ENCODE measurements at places on chromosomes 6 and 20.

- DNase-seq, result no peak
These were observed 21.8 kb upstream of the CLDN20 start for GRCh38 chr6:155241966-155242365.

DNA sequence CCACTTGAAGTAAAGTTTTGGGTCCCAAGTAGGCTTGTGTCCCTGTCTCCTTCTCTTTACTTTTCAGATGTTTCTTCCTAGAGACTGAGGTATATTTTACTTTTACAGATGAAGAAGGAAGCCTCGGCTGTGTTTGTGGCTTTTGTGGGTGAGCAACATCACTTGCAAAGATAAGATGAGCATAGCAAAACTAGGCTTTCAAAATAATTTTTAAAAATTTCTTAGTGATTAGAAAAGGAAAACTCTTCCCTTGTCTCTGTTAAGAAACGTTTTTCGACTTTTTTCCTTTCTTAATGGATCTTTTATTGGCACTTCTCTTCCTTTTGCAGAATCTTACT, 7.6 kb downstream of the PTPN1 start:
- no peak for DNase-seq

DNA sequence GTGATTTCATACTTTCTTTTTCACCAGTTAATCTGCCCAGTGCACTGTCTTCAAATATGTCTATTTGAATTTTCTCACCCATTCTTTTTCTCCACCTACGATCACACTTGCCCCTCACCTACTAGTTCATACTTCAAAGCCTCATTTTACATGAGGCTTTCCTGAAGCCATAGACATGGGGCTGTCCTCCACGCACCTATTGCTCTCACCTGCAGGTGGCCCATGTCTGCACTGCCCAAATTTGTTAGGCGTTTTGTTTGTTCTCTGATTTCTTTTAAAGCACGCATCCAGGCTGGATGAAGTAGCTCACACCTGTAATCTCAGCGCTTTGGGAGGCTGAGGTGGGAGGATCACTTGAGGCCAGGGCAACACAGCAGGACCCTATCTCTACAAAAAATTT, 106.8 kb upstream of the RIPOR2 start:
- no peak for DNase-seq

GRCh38 chr6:71400852-71401251, 112.2 kb downstream of the OGFRL1 start:
- DNase-seq, result no peak

DNA sequence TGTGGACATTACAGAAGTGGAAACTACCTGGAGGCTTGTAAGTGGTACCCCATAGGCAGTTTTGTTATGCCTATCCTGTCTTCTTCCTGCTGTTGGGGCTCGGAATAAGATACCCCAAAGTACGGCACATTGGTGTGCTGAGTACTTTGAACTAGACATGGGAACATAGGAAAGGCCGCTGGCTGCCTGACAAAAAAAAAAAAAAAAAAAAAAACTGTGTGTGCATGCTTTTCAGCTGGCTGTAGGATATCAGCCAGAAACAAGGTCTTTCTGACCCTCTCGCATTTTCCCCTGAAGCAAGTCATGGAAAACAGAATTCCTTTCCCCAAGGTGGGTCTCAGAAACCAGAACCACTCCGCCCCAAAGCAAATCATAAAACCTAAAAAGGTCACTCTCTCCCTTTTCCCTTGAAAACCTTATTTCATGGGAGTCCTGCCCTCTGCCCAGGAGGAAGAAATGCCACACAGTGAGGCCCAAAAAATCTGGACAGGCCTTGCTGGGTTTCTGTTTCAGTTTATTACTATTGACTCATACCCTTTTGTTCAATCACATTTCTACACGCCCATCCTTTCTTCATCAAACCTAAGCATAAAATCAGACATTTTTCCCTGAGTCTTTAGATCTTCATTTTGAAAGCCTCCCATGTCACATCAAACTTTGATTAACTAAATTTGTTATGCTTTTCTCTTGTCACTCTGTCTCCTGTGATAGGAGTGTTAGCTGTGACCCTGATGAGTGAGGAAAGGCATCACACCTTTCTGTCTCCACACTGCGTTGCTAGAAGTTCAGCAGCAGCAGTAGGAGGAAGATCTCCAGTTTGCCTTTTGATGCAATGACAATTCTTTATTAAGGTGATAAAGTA, 17.2 kb downstream of the SLC2A12 start:
- DNase-seq, result no peak

- peak; percentile 24 for DNase-seq
These were observed 165.8 kb upstream of the CITED2 start for GRCh38 chr6:139540276-139540675.

GRCh38 chr20:2255926-2256531, 39.8 kb upstream of the TGM3 start:
- DNase-seq, result no peak

GRCh38 chr20:10780901-10781300, 107.1 kb upstream of the JAG1 start:
- no peak for DNase-seq

GRCh38 chr20:37202267-37202943, 23.1 kb upstream of the MROH8 start:
- DNase-seq, result no peak

- DNase-seq, result no peak
These were observed 50.0 kb downstream of the ADAT2 start for GRCh38 chr6:143400258-143401067.

DNA sequence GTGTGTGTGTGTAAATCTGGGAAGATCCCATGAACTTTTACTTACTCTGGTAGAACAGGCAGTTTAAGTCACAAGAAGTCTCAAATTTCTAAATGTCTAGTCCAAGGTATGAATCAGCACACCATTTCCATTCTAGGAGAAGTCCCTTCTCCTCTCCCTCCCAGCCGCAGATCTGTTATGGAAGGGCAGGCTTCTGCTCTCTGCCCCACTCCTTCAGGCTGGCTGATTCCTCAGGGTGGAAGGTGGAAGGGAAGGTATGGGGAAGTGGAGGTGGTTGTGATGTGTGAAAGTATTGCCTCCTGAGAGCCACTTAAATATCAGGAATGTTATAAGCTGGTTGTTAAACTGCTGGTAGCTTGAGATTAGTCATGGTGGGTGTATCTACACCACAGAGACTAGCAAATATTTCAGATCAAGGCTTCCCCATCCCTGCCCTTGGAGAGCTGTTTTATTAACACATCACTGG, 44.5 kb upstream of the LAMA4 start:
- no peak for DNase-seq

DNA sequence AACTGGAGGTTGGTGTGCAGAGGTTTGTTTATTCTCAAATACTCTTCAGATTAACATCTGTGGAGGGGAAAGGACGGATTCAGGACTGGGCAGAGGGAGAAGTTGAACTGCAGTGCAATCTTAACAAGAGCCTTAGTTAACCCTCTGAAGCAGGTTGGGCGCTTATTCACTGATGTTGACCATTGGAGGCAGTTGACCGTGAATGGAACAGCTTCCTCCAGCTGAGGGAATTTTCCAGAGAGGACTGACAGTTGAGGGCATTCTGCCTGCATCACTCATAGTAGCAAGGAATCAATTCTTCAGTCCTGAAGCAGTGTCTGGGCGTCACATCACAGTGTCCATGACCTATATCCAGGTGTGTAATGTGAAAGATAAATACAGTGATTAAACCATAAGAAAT, 80.9 kb downstream of the PLCB4 start:
- DNase-seq, result no peak

GRCh38 chr6:91340896-91341395, 754.1 kb upstream of the MAP3K7 start:
- DNase-seq, result no peak

DNA sequence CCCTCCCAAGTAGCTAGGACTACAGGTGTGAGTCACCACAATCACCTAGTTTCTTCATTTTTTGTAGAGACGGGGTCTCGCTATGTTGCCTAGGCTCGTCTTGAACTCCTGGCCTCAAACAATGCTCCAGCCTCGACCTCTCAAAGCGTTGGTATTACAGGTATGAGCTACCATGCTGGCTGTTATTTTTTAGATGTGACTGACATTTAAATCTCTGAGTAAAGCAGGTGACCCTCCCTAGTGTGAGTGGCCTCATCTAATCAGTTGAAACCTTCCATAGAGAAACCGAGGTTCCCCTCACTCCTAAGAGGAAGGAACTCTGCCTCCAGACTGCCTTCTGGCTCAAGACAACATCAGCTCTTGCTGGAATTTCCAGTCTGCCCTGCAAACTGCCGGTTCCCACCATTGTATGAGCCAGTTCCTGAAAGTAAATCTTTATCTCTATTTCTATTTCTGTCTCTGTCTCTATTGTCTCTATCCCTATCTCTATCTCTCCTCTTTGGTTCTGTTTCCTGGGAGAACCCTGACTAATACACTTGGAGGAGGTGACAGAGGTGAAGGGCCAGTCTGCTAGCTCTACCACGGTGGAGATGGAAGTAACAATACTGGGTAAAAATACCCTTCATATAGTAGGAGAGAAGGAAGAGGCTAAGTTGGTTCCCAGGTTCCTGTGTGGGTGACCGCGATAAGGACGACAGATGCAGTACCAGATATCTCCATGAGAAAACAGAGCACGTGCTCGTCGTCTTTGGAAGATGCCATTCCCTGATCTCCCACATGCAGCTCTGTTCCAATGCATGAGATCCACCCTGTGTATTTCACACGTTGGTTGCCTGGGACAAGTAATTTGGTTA, 81.0 kb downstream of the MYB start:
- no peak for DNase-seq

DNA sequence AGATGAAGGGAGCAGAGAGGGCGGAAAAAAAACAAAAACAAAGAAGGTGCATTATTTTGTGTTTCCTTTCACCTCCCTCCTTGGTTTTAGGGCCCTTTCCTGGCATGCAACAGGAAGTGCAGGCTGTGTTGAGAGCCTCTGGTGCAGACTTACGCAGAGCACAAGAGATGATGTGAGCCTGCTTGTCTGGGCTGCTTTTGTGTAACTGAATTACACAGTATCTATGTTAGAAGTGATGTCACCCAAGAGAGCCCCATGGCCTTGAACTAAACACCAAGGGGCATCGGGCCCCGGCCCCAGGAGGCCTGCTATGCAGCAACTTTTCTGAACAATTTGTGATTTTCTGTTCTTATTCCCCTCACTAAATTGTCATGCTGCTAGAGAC, 25.5 kb downstream of the GNAS start:
- no peak for DNase-seq

GRCh38 chr20:50037123-50037522, 54.3 kb downstream of the SNAI1 start:
- no peak for DNase-seq

DNA sequence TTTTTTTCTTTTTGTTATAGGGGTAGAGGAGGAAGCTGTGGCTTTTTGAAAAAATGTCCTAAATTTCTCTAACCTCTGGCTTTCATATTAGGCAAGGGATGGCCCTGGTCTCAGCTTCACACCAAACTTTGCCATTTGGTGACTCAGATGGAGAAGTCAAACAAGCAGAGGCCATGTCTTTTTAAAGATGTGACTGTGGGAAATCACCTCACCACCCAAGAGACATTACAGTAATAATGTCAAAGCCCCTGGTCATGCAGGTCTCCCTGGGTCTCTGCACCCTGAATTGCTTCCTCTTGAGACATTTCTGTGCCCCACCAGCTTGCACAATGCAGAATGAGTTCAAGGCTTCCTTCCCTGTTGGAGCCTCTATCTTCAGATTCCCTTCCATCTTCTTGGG, 39.5 kb upstream of the ADGRF5 start:
- DNase-seq, result no peak

- DNase-seq, result no peak
These were observed 6.1 kb downstream of the GLP1R start for GRCh38 chr6:39054577-39055142.

DNA sequence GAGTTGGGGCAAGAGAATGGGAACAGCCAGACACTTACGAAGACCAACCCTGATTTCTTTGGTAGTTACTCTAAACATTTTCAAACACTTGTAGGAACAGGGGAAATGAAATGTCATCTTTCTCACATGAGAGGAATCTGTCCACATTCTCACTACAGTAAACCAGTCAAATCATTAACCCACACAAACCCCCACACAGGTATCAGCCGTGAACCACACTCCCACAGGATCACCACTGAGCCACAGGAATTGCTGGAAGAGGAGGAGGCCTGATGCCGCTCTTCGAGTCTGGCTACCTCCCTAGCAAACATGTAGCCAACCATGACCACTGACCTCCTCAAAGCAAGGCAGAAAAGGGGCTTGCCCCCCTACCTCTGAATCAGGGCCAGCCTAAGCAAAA, 6.9 kb upstream of the RSPO3 start:
- no peak for DNase-seq

GRCh38 chr6:92687278-92687677, 732.1 kb downstream of the EPHA7 start:
- DNase-seq, result no peak

- no peak for DNase-seq
These were observed 225.3 kb downstream of the THBS2 start for GRCh38 chr6:169028343-169028742.

DNA sequence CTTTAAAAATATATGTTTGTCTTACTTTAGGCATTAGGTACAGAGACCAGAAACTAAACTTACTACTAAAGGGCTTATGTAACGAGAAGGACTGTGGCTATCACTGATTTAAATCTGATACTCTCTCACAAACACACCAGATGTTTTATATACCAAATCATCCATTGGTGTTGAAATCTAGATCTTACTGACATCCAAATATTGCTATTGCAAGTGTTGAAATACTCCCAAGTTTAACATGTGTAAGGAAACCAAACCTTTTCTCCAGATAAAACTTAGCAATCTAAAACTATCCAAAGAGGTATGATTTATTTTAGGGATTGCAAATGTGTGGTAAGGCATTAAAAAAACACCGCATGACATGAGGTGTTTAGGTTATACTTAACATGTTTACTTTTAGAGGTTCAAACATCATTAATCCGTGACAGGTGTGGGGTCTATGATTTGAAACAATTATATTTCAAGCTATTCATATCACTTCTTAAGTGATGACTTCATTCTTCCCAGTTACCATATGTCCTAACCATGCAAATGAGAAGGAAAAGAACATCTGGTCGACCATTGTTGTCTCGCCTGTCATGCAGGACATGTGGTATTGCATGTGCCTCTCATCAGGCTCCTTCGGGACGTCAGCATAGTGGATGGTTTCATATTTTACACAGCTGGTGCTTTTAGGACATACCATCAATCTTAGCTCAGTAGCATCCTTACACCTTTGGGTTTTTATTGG, 168.3 kb upstream of the SPACA1 start:
- DNase-seq, result no peak

GRCh38 chr6:169189182-169189581, 64.5 kb downstream of the THBS2 start:
- no peak for DNase-seq

- no peak for DNase-seq
These were observed 61.2 kb downstream of the RSPH3 start for GRCh38 chr6:158938811-158939254.

GRCh38 chr6:87965806-87966205, 81.8 kb upstream of the SPACA1 start:
- DNase-seq, result no peak

DNA sequence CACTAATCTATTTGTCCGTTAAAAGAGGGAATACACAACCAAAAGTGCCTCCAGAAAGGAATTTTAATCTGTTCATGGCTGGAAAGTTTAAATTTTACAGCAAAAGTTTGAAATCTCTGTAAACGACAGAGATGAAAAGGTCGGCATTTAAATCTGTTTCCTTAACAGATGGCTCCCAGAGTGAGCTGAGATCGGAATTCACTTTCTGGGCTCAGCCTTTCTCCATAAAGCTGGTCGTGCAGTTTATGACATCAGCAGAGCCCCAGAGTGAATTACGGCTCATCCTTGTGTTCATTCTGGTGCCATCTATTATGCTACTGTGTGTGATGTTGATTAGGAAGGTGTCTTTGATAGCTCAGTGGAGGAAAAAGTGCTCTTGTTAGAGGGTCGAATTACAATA, 117.6 kb upstream of the ZFP64 start:
- DNase-seq, result no peak
